Stimulated activated CD8-positive, alpha-beta memory T cell treated with anti-CD3 and anti-CD28 coated beads, Interleukin-2, amount 100 ng/mL, for 1 hour (primary cell): ENCODE measurements at places on chromosomes 13 and 19.

DNA sequence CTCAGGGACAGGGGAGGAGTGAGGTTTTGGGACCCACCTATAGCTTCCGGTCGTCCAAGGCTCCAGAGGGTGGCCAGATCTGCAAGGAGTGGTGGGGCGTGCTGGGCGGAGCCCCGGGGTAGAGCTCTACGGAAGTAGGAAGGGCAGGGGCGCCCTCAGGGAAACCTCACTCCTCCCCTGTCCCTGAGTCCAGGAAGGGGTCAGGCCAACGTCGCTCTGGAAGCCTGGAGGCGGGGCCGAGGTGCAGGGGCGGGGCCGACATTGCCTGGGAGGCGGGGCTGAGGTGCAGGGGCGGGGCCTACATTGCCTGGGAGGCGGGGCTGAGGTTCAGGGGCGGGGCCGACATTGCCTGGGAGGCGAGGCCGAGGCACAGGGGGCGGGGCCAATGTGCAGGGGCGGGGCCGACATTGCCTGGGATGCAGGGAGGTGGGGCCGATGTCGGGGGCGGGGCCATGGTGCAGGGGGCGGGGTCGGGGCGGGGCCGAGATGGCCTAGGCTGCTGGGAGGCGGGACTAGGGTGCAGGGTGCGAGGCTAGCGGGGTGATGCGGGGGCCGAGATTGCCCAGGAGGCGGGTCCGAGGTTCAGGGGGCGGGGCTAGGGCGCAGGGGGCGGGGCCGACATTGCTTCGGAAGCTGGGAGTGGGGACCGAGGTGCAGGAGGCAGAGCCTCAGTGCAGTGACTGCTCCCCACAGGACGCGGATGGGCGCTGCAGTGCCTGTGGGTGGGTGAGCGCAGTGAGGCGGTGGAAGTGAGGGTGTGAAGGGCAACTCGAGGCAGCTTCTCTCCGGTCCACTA is 4.9 kb upstream of the PALM start:
- DNase-seq = peak; percentile 50

DNA sequence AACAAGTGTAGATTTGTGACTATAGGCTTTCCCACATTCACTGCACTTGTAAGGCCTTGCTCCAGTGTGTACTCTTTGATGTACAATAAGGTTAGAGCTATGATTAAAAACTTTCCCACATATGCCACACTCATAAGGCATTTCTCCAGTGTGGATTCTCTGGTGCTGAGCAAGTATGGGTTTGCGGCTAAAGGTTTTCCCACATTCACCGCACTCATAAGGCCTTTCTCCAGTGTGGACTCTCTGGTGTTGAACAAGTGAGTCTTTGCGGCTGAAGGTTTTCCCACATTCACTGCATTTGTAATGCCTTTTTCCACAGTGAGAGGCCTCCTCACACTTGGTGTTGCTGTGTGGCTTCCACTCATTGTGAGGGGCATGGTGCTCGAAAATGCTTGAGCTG is 3.7 kb downstream of the ZNF772 start:
- DNase-seq = no peak

DNA sequence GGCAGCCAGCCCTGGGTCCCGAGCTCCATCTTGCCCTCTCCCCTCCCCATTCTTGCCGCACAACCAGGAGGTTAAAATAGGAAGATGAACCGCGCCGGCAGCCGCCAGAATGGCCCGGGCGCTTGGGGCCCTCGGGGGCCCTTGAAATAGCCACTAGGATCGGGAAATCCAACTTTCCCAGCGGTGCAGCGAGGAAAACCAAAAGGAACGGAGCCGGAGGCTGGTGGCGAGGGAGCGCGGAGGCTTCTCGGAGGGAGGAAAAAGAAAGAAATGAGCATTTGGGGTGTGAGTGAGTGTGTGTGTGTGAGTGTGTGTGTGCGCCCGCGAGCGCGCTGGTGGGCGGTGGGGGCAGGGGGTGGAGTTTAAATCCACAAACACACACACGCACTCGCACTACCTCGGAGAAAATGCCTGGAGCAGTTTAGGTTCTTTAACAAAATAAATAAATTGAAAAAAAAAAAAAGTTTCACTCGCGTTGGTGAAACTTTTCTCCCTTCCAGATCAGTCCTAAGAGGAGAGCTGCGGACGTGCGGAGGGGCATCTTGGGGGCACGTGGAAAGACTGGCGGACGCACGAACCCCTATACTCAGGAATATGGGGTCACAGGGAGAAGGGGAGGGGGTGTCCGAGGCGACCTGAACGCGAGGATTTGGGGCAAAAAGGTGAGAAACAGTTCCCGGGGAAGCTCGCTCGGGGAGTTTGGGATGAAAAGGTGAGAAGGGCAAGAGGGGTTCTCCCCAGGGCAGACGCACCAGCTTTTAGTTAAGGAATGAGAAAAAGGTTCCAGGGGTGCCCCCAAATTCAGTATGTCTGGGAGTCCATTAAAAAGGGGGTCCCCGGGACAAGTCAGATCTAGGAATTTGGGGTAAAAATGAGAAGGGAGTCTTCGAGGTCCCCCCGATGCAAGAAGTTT is 1.3 kb downstream of the RFX2 start:
- peak; percentile 50 for DNase-seq

DNA sequence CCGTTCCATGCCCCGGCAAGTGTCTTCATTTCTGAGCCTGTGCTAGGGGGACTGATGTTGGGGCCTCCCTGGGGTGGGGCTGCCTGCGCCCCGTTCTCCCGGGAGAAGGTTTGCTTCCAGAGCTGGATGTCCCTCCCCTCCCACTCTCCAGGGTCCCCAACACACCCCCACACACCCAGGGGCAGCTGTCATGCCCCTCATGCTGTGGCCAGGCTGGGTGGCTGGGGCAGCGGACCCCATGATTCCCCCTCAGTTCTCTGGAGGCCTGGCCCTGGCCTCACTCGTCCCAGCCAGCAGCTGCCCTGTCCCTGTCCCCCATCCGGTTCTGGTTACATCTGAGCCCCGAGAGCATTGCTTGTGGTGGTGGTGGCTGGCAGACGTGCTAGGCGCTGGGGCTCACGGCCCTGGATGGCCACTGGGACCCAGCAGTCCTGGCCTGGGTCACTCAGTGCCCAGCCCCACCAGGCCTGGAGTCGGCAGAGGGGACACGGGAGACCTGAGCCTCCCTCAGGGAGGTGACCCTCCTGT is 184.8 kb downstream of the KDM4B start:
- DNase-seq = no peak

DNA sequence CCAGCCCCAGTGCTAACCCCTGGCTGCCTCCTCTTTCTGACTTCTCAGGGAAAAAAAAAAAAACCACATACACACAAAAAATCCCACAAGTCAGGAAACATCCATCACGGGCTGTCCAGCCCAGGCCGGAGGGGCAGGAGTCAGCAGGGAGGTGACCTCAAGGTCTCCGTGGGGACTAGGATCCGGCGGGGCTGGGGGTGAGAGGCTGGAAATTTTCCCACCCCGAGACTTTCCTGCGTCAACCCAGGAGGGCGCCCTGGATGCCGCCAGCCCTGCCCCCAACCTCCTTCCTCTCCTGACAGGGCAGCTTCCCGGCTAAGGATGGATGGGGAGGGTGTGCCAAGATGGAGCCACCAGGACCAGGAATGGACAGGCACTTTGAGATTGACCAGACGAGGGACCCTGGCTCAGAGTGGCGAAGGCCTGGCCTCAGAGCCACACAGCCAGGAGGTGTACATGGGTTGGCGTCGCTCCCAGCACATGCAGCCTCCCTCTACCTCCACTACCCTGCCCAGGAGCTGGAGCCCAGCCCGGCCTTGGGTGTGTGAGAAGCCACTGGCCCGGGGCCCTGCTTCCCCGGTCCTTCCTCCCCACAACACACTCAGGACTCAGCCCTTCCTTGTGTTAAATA is 33.3 kb downstream of the BLOC1S3 start:
- DNase-seq = no peak
